ENCODE measurements at places on chromosomes 4 and X. TPM values are rescaled to one million over a fixed set of nuclear protein-coding genes. Genes with fewer than 3 reads are reported as not detected.

The ODAM gene
- total RNA-seq: not detected

GRCh38 chr4:128384091-128384520 is 96.5 kb upstream of the PGRMC2 start:
- no peak for DNase-seq

The SLC6A8 gene
- total RNA-seq: 2.2 TPM

DNA sequence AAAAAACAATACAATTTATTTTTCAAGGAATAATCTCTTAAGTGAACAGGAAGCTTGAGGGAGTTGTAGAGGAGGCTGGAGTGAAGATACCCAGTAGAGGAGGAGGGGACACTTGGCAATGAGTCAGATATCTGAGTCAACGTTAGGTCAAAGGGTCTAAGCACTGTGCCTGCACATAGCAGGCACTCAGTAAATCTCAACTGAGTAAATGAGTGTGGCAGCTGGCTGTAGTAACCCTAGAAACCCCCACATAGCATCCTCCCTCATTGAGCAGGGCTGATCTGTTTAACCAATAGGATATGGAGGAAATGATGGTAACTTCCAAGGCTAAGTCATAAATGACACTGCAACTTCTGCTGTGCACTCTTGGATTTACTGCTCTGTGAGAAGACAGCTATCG is 186.0 kb upstream of the FAM241A start:
- no peak for DNase-seq

- peak; percentile 46 for DNase-seq
Measured at GRCh38 chrX:1507511-1508463, 29.2 kb downstream of the P2RY8 start.

DNA sequence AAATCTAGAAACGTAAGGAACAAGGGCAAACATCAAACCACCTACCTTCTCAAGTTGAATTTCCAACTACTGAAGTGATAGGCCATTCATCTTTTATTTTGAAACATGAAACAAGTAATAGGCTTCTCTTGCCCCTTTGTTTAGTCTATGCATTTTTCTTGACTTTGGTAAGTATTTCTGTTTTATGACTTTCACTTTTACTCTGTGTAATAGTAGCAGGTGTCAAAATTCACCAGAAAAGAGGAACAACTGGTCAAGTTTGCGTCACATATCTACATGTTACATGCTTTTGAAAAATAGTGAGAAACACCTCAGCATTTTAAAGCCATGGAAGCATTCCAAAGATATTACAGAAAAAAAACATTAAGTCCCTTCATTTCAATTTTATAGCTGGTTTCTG is 157.1 kb upstream of the FTHL17 start:
- DNase-seq: no peak

DNA sequence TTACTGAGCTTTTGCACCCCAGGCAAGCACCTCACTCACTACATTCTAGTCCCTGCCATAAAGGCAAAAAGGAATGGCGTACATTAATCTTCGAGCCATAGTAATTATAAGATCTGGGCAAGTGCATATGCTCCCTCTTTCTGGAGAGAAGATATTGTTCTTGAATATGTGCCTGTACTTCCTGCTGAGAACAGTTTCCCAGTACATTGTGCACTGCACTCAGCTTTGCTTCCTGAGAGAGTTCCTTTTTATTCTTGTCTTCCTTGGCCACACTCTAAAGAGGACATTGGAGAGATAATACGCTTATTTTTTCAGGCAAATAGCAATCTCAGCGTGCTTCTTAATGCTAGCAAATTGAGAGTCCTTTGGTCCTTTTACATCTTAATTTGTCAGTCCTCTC is 909.0 kb upstream of the PCDH10 start:
- no peak for DNase-seq

The XKRX gene
- under 0.01 TPM for total RNA-seq

The CT47B1 gene
- not detected for total RNA-seq

All from hematopoietic multipotent progenitor cell (in vitro differentiated cells).